ENCODE measurements at places on chromosomes 4 and X.

- peak; percentile 21 for DNase-seq
These were observed 29.8 kb downstream of the DCAF8L2 start for GRCh38 chrX:27619975-27620374.

DNA sequence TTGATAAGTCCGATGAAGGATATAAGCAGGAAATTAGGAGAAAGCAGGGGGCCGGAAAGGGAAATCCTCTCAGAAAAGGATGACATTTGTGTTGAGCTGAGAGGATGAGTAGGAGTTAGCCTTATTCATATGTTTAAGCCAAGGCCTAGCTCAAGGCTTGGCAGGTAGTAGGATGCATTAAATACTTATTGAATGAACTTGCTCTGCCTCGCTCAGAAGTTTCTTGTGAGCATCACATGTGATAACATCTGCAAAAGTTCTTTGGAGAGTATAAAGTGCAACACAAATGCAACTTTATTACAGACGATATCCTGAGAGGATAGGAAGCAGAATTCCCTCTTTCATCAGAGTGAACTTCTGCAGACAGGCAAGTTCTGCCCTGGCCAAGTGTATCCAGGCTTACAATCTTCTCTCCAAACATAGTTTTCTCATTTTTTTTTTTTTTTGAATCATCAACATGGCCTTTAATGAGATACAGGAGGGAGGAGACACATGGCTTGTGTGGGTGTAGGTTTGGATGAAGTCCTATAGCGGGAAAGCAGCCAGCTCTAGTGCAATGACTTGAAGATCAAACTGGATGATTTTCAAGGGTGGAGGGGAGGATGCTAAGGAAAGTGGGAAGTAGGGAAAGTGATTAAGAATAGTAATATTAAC, 48.1 kb downstream of the LUZP4 start:
- DNase-seq = no peak

GRCh38 chr4:1373892-1374705, 27.1 kb downstream of the UVSSA start:
- no peak for DNase-seq

DNA sequence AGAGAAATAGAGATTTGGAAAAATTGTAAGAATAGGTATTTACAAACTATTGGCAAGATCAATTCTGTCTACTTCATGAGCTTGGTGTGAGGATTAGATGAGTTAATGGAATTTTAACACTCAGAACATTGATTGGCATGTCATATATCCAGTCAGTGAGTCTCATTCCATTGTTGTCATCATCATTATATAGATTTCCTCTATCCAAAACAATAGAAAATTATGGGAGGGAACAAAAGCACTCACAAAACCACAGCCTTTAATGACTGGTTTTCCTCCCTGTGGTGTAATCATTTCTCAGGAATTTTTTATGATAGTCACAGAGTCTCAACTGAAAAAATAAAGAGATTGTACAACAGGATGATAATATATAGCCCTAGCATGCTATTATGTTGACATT, 21.1 kb downstream of the KLHL5 start:
- no peak for DNase-seq

- no peak for DNase-seq
These were observed 3.5 kb downstream of the CXCL2 start for GRCh38 chr4:74095482-74095881.

GRCh38 chr4:5003918-5004317, 15.3 kb downstream of the CYTL1 start:
- DNase-seq = no peak

GRCh38 chr4:36004204-36004851, 240.0 kb downstream of the ARAP2 start:
- DNase-seq = no peak

DNA sequence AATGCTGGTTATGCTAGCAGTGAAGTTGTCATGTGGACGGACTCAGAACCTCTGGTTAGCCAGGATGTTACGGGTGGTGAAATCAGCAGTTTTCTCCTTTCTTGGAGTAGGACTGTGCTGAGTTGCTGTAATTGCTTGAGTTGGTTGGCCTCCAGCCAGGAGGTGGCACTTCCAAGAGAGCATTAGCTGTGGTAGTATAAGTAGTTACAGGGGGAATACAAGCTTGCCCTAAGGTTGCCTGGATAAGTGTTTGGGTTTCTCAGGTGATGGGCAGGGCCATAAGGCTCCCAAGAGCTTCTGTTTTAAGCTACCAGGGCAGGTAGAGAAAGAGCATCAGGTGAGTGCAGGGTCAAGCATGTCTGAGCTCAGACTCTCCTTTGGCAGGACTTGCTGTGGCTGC, 103.0 kb downstream of the ZNF518B start:
- no peak for DNase-seq

DNA sequence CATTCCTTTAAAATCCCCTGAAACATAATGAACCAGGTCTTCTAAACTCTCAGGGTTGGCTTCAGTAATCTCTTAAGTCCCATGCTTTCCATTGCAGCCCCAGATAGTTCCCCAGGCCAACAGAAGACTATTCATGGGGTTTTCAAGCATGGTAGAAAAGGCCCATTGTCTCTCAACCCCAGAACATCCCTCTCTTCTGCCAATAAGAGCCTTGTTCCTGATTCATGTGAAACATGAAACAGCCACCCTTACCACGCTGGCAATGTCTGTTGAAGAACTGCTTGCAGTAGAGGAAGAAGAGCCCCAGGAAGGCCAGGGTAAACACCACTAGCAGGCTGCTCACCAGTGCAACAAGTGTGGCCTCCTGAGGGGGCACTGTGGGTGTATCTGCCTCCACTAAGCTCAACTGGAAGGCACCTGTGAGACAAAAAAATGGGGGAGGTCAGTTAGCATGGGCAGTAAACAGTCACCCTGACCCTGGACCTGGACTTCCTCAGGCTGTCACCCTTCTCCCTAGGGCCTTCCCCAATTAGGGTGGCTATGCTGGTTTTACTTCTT, 36.4 kb downstream of the EDA2R start:
- DNase-seq = no peak

All from neural progenitor cell (in vitro differentiated cells).